ENCODE measurements at places on chromosomes 13 and 19. TPM values are rescaled to one million over a fixed set of nuclear protein-coding genes. Genes with fewer than 3 reads are reported as not detected.

REEP6 gene
- 1.5 TPM for total RNA-seq

ABHD17A gene
- total RNA-seq, result 248 TPM

GPR4 gene
- not detected for total RNA-seq

PLIN3 gene
- 23.8 TPM for total RNA-seq

ZNF534 gene
- not detected for total RNA-seq

DNAAF3 gene
- total RNA-seq, result not detected

GEMIN7 gene
- 23.5 TPM for total RNA-seq

CYP2F1 gene
- total RNA-seq, result not detected

PSG3 gene
- total RNA-seq, result not detected

KIR2DL1 gene
- not detected for total RNA-seq

NLRP4 gene
- total RNA-seq, result not detected

C1QTNF9 gene
- total RNA-seq, result not detected

KCNN4 gene
- total RNA-seq, result 28.8 TPM

LGALS7B gene
- not detected for total RNA-seq

ACER1 gene
- 0.40 TPM for total RNA-seq

APOC4 gene
- total RNA-seq, result not detected

SULT2B1 gene
- total RNA-seq, result not detected

SIGLECL1 gene
- not detected for total RNA-seq

CAPN12 gene
- 10.2 TPM for total RNA-seq

ZNF439 gene
- 9.2 TPM for total RNA-seq

CGB5 gene
- not detected for total RNA-seq

MUC16 gene
- total RNA-seq, result not detected

ZNF708 gene
- 25.0 TPM for total RNA-seq

SERTM1 gene
- not detected for total RNA-seq

GPC6 gene
- total RNA-seq, result not detected

PBX4 gene
- total RNA-seq, result 27.4 TPM

ARRDC5 gene
- 4.0 TPM for total RNA-seq

OR7G1 gene
- not detected for total RNA-seq

GCDH gene
- total RNA-seq, result 42.7 TPM

CTXN1 gene
- total RNA-seq, result not detected

KLK15 gene
- total RNA-seq, result not detected

SLC25A41 gene
- total RNA-seq, result not detected

ZNF93 gene
- 13.1 TPM for total RNA-seq

ZNF714 gene
- total RNA-seq, result 23.0 TPM

LRRC4B gene
- not detected for total RNA-seq
